ENCODE measurements at places on chromosomes 11 and 22. TPM values are rescaled to one million over a fixed set of nuclear protein-coding genes. Genes with fewer than 3 reads are reported as not detected.

DNA sequence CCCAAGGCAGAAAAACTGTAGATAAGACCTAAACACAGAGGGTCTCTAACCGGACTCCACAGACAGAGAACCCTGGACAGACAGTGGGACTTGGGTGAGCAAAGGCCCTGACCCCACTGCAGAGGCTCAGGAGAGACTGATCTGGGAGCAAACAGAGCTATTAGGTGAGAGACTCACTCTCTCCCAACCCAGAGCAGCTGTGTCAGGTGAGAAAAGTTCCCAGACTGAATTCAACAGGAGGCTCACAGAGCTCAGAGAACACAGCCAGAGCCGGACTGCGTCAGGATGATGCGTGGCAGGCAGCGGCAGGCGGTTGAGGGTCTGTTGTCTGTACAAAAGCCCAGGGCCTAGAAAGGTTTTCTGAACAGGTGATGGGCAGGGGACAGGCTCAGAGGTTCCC, 5.5 kb downstream of the RFPL2 start:
- no peaks in the 10 kb centered on the region for H3K27me3 ChIP-seq
- no peak overlapping the region for H3K4me3 ChIP-seq
- no peak for DNase-seq
- H3K4me1 ChIP-seq: no peaks in the 10 kb centered on the region
- no peak overlapping the region for H3K27ac ChIP-seq

GRCh38 chr22:49160261-49161001, 667.2 kb downstream of the BRD1 start:
- H3K4me3 ChIP-seq: no peak overlapping the region
- no peaks in the 10 kb centered on the region for H3K4me1 ChIP-seq
- H3K27ac ChIP-seq: no peak overlapping the region
- no peaks in the 10 kb centered on the region for H3K27me3 ChIP-seq
- no peak for DNase-seq

- DNase-seq: peak; percentile 38
- H3K27ac ChIP-seq: no peak overlapping the region
- H3K36me3 ChIP-seq: no peaks in the 10 kb centered on the region
- H3K4me3 ChIP-seq: no peak overlapping the region
- peaks cover 24% of the 10 kb centered on the region for H3K4me1 ChIP-seq
These were observed 3.7 kb downstream of the PDGFB start for GRCh38 chr22:39240831-39241793.

DNA sequence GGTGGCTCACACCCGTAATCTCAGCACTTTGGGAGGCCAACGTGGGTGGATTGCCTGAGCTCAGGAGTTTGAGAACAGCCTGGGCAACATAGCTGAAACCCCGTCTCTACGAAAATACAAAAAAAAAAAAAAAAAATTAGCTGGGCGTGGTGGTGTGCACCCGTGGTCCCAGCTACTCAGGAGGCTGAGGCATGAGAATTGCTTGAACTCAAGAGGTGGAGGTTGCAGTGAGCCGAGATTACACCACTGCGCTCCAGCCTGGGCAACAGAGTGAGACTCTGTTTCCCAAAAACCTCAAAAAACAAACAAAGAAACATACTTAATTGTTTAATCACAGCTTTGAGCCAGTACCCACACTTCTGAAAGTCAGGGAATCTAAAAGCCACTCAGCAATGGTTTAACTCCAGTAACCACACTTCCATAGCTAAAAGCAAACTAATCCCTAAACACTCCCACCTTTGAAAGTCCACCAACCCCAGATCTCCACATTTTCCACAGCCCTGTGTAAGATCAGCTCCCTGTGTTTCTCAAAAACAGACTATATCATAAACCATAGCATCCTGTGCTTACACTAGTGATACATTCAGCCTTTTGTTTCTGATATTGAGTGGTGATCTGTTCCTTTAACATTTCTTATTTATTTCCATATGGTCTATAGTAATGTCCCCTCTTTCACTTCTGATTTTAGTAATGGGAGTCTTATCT, 4.9 kb upstream of the OR2AT4 start:
- H3K27me3 ChIP-seq: no peaks in the 10 kb centered on the region
- peak overlapping the region; percentile 40 for H3K4me3 ChIP-seq
- no peak for DNase-seq
- peaks cover 31% of the 10 kb centered on the region for H3K4me1 ChIP-seq

GRCh38 chr11:66717925-66718319, 11.1 kb downstream of the SPTBN2 start:
- no peaks in the 10 kb centered on the region for H3K27me3 ChIP-seq
- peaks cover 57% of the 10 kb centered on the region for H3K36me3 ChIP-seq
- H3K4me1 ChIP-seq: no peaks in the 10 kb centered on the region
- H3K4me3 ChIP-seq: no peak overlapping the region
- no peak for DNase-seq
- H3K27ac ChIP-seq: no peak overlapping the region

DNA sequence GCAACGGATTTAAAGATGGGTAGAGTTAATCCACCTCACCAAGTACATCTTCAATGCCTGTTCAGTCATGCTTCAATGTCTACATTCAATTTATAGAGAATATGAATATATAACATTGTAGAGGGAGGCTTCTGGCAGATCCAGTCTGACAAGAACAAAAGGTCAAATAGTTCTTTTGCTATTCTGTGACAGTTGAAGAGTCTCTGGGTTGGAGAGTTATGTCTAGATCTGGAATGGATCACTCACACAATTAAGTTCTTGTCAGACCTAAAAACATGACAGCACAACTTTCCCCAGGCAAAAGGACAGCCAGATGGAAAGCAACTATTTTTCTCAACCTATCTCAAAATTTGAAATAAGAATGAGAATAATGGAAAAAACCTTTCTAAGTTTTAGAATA, 15.3 kb upstream of the GAB2 start:
- no peak for DNase-seq
- H3K36me3 ChIP-seq: peaks cover 9% of the 10 kb centered on the region
- no peak overlapping the region for H3K27ac ChIP-seq
- H3K4me3 ChIP-seq: no peak overlapping the region

- no peak for DNase-seq
- no peaks in the 10 kb centered on the region for H3K36me3 ChIP-seq
- peaks cover 57% of the 10 kb centered on the region for H3K27me3 ChIP-seq
- H3K4me1 ChIP-seq: no peaks in the 10 kb centered on the region
These were observed 7.2 kb downstream of the DAGLA start for GRCh38 chr11:61687420-61687819.

GRCh38 chr22:46563381-46564083, 26.1 kb upstream of the CELSR1 start:
- no peak overlapping the region for H3K27ac ChIP-seq
- no peak overlapping the region for H3K4me3 ChIP-seq
- H3K4me1 ChIP-seq: peaks cover 8% of the 10 kb centered on the region
- peak; percentile 81 for DNase-seq
- no peaks in the 10 kb centered on the region for H3K36me3 ChIP-seq

GRCh38 chr22:29408940-29409339, 20.6 kb upstream of the AP1B1 start:
- no peaks in the 10 kb centered on the region for H3K27me3 ChIP-seq
- no peaks in the 10 kb centered on the region for H3K36me3 ChIP-seq
- DNase-seq: no peak
- no peak overlapping the region for H3K27ac ChIP-seq

- peaks cover 8% of the 10 kb centered on the region for H3K4me1 ChIP-seq
- no peak for DNase-seq
- H3K27me3 ChIP-seq: no peaks in the 10 kb centered on the region
These were observed 26.8 kb upstream of the CELSR1 start for GRCh38 chr22:46564084-46564714.

DNA sequence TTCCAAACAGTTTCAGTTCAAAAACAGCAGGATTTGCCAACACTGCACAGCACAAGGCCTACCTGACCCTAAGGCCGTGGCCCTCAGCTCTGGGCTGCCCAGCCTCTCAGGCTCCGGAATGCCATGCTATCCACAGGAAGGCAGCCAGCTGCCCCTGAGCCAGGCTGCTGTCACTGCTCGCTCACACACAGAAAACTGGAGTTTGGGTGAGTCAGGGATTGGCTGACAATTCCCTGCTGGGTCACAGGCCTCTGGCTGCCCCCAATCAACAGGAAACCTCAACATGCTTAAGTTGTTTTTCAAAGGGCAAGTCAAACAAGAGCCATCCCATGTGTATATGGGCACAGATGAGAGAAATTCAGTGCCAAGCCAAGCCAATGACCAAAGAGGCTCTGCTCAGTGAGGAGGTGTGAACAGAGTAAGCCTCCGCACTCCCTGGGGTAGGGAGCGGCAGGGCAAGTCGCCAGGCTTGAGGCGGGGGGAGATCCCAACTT, 50.2 kb downstream of the RPL27A start:
- H3K4me3 ChIP-seq: no peak overlapping the region
- no peak overlapping the region for H3K27ac ChIP-seq
- H3K4me1 ChIP-seq: peaks cover 7% of the 10 kb centered on the region
- no peak for DNase-seq
- no peaks in the 10 kb centered on the region for H3K36me3 ChIP-seq
- peaks cover 6% of the 10 kb centered on the region for H3K27me3 ChIP-seq

DNA sequence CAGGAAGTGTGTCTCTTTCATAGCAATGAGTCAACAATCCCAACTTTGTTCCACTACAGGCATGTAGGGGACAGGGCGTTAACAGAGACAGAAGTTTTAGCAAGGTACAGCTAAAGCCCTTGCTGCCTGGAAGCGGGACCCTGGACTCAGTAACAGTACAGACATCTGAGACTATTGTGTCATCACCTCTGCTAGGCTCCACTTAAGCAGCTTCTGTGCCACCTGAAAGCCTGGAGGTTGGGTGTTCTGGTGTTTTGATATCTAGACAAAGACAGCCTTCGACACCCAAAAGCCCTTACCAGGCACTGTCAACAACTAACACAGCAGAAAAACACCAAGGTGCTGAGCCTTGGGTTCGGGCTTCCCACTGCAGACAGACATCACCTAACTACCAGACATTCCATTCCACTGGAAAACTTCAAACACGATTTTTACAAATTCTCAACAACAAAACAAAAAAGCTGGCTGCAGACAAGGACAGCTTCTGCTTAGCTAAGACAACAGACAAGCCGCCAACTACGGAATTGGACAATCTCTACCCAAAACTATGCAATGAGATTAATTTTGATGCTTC, 20.6 kb upstream of the CHST1 start:
- H3K27ac ChIP-seq: no peak overlapping the region
- DNase-seq: no peak
- peaks cover 16% of the 10 kb centered on the region for H3K27me3 ChIP-seq
- H3K36me3 ChIP-seq: no peaks in the 10 kb centered on the region
- H3K4me3 ChIP-seq: no peak overlapping the region

DNA sequence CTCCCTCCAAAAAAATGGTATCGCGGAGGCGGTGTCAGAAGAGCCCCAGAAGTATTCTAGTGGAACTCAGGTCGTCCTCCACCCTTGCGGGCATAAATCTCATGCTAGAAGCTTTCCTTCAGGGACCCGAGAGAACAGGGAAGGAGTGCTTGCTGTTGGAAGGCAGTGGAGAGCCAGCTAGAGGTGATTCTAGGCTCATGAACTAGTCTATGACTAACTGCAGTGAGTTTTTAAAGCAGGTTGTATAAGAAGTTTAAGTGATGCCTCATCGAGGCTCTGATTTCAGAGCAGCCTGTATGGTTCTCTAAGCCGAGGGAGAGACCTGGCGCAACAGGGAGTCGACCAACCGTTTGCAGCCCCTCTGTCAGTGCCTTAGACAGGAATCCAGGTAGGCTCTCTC, 85.7 kb downstream of the TBC1D22A start:
- H3K4me3 ChIP-seq: no peak overlapping the region
- DNase-seq: no peak
- no peaks in the 10 kb centered on the region for H3K4me1 ChIP-seq
- H3K27ac ChIP-seq: no peak overlapping the region
- no peaks in the 10 kb centered on the region for H3K27me3 ChIP-seq

DNA sequence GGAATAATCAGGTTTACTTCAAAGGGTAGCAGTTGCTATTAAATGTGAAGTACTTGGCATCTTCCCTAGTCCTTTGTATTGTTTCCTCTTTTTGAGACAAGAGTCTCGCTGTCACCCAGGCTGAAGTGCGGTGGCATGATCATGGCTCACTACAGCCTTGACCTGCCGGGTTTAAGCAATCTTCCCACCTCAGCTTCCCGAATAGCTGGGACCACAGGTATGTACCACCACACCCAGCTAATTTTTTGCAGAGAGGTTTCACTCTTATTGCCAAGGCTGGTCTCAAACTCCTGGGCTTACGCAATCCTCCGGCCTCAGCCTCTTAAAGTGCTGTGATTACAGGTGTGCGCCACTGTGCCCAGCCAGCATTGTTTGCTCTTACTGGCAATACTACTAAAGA, 36.2 kb upstream of the RAPSN start:
- no peaks in the 10 kb centered on the region for H3K27me3 ChIP-seq
- DNase-seq: no peak
- H3K4me3 ChIP-seq: no peak overlapping the region
- H3K4me1 ChIP-seq: peaks cover 13% of the 10 kb centered on the region
- H3K36me3 ChIP-seq: peaks cover 85% of the 10 kb centered on the region

- no peak overlapping the region for H3K27ac ChIP-seq
- H3K4me3 ChIP-seq: no peak overlapping the region
- 0 out of 3 replicates have a peak, but pooled peaks cover 1% of the 10 kb centered on the region for H3K4me1 ChIP-seq
- DNase-seq: no peak
These were observed 27.6 kb downstream of the CHKA start for GRCh38 chr11:68093565-68093964.

GRCh38 chr11:86606836-86607481, 65.5 kb downstream of the ME3 start:
- no peak overlapping the region for H3K27ac ChIP-seq
- no peaks in the 10 kb centered on the region for H3K36me3 ChIP-seq
- H3K27me3 ChIP-seq: no peaks in the 10 kb centered on the region
- DNase-seq: no peak
- no peak overlapping the region for H3K4me3 ChIP-seq

DNA sequence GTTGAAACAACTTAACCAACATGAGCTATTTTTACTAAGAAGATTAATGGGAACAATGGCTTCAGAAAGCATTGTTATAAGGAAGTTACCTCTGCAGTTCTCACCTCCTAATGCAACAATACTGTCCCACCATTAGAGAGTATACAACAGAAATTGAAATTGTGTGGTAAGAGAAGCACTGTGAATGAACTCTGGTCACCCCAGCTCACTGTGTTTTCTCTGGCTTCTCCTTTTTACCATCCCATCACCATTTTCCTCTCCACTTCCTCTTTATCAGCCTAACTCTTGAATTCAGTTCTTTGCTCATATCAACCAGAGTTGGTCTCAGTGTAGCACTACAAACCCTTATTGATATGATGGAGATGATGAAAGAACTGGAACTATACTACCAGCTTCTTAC, 138.0 kb upstream of the POU2AF2 start:
- H3K36me3 ChIP-seq: no peaks in the 10 kb centered on the region
- DNase-seq: no peak
- no peaks in the 10 kb centered on the region for H3K4me1 ChIP-seq
- H3K27me3 ChIP-seq: no peaks in the 10 kb centered on the region

The APOL6 gene
- 1.1 TPM for total RNA-seq

The TPH1 gene
- 0.11 TPM for total RNA-seq

The IFTAP gene
- total RNA-seq: 9.8 TPM

The OR8K5 gene
- total RNA-seq: not detected

The MFRP gene
- not detected for total RNA-seq

The MYEOV gene
- total RNA-seq: 92.3 TPM

The DNAL4 gene
- total RNA-seq: 5.9 TPM

The CD6 gene
- total RNA-seq: 1.5 TPM

The GTSE1 gene
- 20.5 TPM for total RNA-seq
